ENCODE measurements at places on chromosomes 5 and 9.

DNA sequence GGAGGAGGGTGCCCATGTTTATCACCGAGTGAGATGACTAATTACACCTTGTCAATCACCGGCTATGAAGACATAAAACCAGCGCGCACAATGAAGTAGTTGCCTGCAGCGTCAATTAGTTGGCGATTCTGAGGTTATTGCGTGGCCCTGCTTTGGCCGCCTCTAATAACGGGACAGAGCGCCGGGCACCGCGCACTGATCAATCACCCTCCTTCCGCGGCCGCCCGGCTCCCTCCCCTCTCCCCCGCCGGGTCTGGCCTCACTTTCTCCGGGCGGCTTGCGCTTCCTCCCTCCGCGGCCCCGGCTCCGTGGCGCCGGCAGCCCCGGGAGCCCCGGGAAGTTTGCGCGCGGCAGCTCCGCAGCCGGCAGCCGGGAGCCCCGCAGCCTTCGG is 3.3 kb upstream of the LHX2 start:
- no peak for DNase-seq

GRCh38 chr5:50751064-50751657 is 84.7 kb downstream of the PARP8 start:
- DNase-seq, result peak; percentile 49

- no peak for DNase-seq
Observed at GRCh38 chr9:6428940-6429889, 16.2 kb downstream of the UHRF2 start.

DNA sequence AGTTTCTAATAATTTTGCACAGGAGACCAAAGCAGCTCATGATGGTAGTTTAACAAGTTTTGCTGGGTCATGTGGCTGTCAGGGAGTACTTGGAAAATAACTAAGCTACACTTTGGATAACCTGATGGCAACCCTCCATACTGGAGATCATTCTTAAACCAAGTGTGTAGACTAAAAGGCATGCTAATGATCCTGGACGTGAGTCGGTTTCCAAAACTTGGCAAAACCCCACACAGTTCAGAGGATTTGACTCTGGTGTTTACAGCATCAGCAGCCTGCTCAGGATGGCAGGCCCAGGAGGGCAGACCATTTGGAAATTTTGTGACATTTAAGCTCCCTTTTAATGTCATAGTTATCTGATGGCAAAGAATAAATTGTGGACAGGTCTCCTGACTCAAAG is 196.5 kb upstream of the EFNA5 start:
- no peak for DNase-seq
